NCI-H510A (cell line): ENCODE measurements at places on chromosomes 2 and 18.
A peak's percentile ranks its signal among the peaks of the same experiment; 100 is the strongest.

DNA sequence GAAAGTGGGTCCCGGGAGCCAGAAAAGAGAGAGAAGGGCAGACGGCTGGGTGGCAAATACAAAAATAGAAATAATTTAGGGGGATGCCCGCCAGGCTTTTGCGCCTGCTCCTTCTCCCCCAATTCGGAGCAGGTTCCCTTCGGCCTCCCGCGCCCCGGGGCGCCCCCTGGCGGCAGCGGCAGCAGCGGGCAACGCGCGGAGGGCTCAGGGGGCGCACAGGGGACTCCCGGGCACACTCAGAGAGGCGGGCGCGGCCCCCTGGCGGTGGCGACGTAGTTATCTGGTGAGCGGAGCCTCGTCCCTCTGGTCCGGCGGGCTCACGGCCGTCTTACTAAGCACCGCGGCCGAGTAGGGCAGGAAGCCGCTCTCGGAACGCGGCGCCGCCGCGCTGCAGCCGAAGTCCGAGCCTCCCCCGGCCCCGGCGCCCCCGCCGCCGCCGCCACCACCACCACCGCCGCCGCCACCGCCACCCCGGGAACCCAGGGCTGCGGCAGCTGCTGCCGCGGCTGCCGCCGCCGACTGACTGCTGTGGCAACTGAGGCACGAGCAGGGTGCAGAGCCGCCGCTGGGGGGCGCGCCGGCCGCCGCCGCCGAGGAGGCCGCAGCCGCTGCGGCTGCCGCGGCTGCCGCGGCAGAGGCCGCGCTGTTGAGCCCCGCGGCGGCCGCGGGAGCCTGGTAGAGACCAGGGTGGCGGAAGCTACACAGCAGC lies 3.8 kb downstream of the EVX2 start:
- peak; percentile 63 for DNase-seq

- no peak for DNase-seq
Observed at GRCh38 chr2:19349911-19350677, 8.3 kb downstream of the OSR1 start.

GRCh38 chr2:238985041-238985729 lies 137.3 kb downstream of the TWIST2 start:
- DNase-seq: no peak

- no peak for DNase-seq
Observed at GRCh38 chr2:84969511-84970209, 1.3 kb upstream of the KCMF1 start.

- DNase-seq: peak; percentile 35
Observed at GRCh38 chr2:127067620-127068350, 39.2 kb downstream of the BIN1 start.

DNA sequence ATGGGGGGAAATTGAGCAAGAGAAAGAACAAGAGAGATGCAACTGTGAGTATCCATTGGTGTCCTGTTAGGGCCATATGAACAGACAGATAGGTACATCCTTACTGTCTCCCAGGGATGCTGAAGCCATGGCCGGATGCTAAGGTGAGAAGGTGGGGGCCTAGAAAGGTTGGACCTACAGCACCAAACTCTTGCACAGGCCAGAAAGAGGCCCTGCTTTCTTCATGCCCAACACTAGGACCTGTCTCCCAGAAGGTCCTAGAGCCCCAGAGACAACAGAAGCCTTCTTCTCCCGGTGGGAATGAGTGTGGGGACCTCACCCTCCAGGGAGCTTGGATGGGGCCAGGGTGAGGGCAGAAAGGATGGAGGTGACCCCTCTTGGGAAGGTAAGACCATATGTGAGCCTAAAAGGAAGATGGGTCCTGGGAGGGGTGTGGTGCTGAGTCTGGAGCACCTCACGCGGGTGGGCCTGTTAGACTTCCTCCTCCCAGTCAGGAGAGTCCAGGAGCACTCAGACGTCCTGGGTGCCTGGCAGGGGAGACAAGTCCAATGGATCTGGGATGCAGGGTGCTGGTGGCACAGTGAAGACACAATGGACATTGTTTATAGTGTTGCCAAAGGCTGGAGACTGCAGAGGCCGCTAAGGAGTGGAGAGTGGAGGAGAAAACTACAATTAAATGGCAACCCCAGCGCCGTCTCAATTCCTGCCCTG lies 265.3 kb downstream of the CYP26B1 start:
- DNase-seq: no peak

- no peak for DNase-seq
Observed at GRCh38 chr2:240934701-240935102, 28.6 kb downstream of the CROCC2 start.

- no peak for DNase-seq
Observed at GRCh38 chr2:240412211-240412861, 23.1 kb upstream of the GPC1 start.

- DNase-seq: no peak
Observed at GRCh38 chr2:53334610-53335009, 433.0 kb upstream of the CHAC2 start.

- no peak for DNase-seq
Observed at GRCh38 chr2:66929632-66930338, 467.3 kb upstream of the ETAA1 start.

DNA sequence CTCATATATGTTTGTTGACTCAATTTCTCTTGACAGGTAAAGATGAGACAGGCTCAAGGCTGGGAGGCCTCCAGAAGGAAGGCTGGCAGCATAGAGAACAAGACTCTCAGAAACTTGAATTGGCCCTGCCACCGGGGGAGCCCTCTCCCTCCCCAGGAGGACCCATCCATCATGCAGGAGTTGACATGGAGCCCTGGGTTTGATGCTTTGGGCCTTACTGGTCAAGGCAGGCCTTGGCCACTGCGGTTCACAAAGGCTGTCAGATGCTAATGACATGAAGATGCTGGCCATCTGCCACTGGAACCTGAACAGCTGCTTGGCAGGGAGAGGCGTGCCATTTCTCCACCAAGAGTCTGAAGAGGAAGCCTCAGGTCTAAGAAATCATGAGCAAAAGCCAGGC lies 193.6 kb downstream of the MTCL1 start:
- no peak for DNase-seq
